ENCODE measurements at places on chromosomes 12 and 14.

- DNase-seq = peak; percentile 32
Measured at GRCh38 chr14:45426685-45427282, 173.8 kb upstream of the MIS18BP1 start.

DNA sequence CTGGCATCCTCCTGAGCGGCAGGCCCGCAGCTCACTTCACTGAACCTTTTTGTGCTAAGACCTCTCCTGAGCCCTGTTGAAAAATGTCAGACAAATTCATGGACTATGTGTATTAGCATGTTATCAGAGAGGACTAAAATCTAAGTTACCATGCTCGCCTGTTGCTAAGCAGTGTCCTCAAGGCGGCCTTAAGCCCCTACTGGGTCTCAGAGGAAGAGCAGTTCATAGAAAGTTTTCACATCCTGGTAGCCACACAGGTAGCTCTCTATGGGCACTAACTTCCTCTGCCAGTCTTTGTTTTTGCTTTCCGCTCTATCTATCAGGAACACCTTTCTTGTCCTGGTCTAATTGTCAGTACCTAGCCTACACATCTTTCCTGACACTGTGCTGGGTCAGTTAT, 306.6 kb upstream of the MIS18BP1 start:
- DNase-seq = no peak

DNA sequence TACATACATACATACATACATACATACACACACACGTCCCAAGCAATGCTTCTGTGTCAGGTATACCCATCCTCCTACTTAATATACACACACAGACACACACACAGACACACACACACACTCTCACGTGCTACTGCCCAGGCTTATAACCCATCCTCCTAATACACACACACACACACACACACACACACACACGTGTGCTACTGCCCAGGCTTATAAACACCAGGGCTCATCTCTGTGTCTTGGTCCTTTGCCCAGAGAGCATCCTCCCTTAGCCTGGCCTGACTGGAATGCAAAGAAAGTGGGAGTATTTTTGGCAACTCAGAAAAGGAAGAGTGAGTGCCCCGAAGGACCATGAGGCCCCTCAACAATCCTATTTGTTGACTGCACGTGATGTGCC, 129.0 kb downstream of the RBM19 start:
- no peak for DNase-seq

- DNase-seq = no peak
Measured at GRCh38 chr12:51517800-51518199, 73.2 kb upstream of the SCN8A start.

GRCh38 chr12:116892349-116893140, 11.3 kb upstream of the HRK start:
- no peak for DNase-seq

All from NCI-H2029 (cell line).